ENCODE measurements at places on chromosomes 2 and 18.

DNA sequence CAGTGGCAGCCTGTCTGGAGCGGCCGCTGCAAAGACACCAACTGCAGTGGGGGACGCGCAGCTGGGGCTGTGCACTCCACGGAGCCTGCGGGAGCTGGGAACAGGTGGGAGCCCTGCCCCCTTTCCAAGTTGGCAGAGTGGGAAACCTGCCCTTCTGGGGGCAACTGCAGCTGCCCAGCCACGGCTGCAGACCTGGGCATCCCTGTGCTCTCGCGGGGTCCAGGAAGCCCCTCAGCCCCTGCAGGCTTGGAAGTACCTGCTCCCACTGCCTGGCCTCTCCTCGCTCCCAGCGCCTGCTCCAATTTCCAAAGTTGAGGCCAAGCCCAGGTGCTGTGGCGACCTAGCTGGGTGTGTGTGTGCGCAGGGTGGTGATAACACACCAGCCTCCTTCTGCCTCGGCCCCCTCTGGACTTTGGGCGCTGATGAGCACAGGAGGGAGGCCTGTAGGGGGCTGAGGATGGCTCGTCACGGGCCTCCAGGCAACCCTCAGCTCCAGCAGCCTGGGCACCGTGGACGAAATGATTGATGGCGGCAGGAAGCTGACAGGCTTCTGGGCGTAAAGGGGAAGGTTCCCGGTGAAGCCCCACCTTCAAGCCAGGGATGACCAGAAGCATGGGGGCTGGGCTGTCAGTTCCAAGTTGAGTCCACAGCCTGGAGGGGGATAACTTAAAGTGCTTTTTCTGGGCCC lies 76.9 kb downstream of the PTPN4 start:
- no peak for DNase-seq

DNA sequence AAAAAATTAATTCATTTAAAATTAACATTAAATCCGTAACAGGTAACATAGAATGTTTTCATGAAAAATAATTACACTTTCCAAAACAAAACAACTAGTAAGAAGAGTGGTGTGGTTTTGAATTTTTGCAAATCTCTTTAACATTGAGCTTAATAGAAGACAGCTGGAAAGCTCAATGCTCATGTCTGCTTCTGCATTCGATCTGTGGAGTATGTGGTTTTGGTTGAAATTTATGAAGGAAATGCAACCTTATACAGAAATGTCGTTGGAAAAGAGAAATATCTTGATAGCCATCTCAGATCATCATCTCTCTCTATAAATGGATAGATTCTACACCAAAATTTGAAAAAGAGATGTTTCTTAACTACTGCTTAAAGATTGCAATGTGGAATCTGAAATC lies 17.3 kb upstream of the FHL2 start:
- no peak for DNase-seq

DNA sequence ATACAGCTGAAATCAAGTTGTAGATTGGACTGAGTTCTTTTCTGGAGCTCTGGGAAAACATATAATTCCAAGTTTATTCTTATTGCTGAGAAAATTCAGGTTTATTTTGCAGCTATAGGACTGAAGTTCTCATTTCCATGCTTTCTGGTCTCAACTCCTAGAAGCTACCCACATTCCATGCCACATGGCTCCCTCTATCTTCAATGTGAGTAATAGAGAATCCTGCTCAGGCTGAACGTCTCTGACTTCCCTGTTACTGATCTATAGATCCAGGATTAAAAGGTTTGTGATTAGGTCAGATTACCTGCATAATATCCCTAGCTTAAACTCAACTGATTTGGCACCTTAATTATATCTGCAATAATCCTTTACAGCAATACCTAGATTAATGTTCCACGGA lies 453.8 kb upstream of the MC4R start:
- no peak for DNase-seq

DNA sequence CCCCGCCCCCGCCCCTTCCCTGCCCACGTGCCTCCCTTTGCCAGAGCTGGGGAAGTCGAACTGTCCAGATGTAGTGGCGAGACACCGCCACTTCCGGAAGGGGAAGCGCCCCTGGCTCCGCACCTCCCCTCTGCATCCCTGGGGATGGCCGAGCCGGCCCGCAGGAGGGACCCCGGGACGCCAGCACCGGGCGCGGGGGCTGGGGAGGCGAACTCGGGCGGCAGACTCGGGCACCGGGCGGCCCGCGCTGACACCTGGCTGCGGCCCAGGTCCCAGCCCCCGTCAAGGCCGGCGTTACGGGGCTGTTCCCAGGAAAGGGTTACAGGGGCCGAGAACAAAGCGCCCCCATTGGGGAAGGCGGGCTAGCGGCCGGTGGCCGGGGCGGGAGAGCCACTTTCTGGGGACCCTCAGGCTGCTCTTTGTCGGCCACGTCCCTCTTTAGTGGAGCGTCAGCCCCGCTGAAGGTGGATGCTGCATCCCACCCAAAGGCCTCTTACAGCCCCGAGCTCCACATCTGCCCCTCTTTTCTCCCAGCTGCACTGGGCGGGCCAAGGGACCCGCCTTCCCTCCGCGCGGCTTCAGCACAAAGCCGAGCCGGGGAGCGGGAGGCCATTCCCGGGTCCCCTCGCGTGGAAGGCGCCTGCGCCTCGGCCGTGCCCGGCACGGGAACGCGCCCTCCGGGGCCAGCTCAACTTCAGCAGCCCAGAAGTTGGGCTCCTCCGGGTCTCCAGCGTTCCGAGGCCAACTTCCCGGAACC lies 1.3 kb downstream of the SDC1 start:
- no peak for DNase-seq

DNA sequence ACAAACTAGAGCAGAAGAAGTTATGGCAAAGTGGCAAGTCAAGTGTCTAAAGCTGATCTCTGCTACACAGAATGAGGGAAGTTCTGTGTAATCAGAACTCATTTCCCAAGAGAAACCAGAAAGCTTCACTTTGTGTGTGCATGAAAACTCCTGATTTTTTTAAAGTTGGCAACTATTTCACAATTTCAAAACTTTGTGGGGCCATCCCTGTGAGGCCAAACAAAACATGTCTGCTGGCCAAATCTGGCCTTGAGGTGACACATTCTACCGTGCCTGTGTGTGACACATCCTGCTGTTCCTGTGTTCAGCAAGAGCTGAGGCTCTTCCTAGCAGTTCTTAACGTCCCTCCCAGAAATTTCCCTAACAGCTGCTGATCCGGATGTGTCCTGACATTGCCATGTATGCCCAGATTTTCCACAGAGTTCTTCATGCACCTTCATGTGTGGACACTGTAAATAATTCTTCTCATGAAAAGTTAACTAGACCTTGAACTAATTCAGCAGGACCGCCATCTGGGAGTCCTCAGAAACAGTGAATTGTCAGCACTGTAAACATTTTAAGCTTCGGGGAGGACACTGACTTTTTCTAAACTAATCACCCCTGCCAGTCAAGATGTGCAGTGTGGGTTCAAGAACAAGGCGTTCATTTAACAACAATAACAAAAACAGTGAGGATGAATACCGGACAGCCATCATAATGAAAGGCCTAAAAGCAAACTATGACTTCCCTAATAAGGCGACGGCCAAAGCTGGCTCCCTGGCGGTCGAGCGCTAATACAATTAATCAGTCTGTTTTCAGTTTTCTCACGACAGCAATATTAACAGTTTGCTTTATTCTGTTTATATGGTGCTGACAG lies 99.0 kb downstream of the PLEKHM3 start:
- peak; percentile 46 for DNase-seq

DNA sequence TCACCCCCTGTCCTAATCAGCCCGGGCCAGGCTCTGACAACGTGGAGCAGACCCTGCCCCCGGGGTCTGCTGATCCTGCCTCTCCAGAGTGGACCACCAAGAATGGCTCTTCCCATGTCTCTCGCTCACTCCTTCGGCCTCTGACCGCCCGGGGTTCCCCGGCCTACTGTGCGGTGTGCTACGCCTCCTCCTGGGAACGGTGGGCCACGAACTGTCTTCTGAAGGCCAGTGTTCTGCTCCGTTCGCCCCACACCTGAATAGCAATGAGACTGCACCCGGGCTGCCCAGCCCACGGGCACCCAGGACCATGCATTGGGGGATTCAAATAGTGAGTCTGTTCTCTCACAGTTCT lies 189.7 kb downstream of the TWIST2 start:
- no peak for DNase-seq

GRCh38 chr18:12699747-12700146 lies 2.8 kb downstream of the CEP76 start:
- no peak for DNase-seq

DNA sequence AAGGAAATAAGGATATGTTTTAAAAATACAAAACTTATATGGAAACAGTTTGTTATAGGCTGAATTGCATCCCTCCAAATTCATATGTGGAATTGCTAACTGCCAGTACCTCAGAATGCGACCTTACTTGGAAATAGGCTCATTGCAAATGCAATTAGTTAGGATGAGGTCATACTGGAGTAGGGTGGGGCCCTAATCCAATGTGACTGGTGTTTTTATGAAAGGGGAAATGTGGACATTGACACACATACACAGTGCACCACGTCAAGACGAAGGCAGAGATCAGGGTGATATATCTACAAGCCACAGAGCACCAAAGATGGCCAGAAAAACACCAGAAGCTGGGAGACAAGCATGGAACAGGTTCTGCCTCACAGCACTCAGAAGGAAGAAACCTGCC lies 494.2 kb downstream of the TSN start:
- no peak for DNase-seq

DNA sequence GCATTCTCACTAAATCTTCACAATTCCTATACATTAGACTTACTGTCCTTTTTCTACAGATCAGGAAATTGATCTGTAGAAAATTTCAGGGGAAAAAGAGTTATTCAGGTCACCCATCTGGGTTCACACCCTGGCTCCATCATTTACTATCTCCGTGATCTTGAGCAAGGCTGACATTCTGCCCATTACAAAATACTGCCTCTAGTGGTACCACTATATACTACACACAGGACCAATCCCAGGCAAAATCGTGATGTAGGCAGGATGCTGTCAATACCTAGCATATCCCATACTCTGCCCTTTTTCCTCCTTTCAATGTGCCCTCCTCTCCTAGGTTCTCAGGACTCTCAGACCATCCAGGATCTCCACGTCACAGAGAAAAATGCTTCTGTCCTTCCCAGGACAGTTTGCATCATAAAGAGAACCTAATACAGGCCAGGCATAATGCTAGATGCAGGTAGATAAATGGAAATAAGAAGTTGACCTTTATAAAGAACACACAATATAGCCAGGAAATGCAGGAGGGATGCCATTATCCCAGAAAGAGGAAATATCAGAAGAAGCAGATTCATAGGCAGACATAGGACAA lies 101.9 kb downstream of the CDH20 start:
- DNase-seq: no peak

- DNase-seq: no peak
Observed at GRCh38 chr2:103880081-103880834, 973.7 kb upstream of the POU3F3 start.

DNA sequence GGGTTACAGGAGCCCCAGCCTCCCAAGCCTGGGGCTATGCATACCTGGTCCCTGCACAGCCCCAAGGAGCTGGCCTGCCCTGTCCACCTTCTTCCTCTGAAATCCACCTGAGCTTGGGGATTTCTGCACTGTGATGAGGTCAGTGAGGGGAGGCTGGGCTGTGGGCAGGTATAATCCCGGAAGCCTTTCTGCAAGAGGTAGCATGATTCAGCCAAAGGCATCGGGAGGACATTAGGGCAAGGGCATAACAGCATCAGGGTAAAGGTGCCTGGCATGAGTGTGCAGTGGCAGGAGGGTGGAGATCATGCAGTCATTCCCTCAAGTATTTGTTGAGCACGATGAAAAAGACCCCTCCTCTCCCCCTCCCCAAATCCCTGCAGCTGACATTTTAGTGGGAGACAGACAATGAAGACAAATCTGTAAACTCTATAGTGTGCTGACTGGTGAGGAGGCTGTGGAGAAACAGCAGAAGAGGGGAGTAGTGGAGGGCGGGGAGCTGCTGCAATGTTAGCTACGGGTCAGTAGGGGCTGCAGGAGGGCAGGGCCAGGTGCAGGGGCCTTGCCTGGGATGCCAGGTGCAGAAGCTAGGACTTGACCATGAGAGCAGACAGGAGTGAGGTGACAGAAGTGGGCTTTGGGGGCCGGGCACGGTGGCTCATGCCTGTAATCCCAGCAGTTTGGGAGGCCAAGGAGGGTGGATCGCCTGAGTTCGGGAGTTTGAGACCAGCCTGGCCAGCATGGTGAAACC lies 18.7 kb downstream of the ZFP36L2 start:
- DNase-seq: no peak

DNA sequence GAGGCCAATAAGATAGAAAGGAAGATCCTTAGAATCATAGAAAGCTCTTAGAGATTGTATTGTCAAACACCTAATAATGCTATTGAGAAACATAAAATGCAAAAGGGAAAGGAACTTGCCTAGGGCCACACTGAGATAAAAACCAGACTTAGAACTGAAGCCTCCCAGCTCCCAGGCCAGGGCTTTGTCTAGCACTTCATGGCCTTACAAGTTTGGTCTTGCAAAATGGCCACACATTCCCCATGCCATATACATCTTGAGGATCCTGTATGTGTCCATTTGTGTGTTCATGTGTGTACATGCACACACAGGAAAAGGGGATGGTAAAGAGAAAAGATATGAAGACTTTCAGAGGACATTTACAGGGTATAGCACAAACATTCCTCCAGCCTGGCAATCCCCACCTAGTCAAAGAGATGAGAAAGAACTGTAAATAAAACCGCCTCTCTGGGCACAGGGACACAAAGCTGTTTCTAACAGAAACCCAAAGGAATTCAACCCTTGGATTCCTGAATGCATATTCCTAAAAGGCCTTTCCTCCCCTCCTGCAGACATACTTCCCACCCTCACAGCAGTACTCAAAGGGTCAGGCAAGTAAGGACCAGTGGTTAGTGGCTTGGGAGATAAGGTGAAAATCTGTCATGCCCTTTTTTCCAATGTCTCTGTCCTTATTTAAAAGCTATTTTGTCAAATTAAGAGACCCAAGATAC lies 99.7 kb upstream of the KLHL29 start:
- no peak for DNase-seq

- no peak for DNase-seq
Observed at GRCh38 chr2:168116448-168116847, 130.9 kb downstream of the STK39 start.

DNA sequence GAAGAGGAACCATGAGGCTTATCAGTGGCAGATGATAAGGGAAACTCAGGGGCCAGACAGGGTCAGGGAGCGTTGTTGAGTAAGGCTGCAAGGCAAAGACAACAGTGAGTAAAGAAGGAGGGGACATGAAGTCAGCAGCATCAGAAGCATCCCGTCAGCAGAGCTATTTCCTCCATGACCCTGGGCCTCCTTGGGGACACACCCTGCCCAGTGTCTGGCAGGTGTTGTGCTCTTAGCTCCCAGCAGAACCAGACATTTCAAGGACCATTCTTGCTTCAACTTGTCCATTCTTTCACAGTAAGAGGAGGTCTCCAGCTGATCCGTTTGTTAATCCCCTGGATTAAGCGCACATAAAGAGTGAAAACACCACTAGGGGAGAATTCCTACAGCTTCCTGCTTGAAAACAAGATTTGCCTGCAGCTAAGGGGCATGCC lies 88.7 kb upstream of the MEIS1 start:
- DNase-seq: no peak

GRCh38 chr2:188519136-188519535 lies 227.5 kb downstream of the GULP1 start:
- no peak for DNase-seq

GRCh38 chr18:70322928-70323327 lies 34.1 kb downstream of the SOCS6 start:
- no peak for DNase-seq

- DNase-seq: no peak
Observed at GRCh38 chr2:222864296-222864695, 3.5 kb downstream of the ACSL3 start.

- no peak for DNase-seq
Observed at GRCh38 chr2:96730212-96730611, 9.7 kb downstream of the LMAN2L start.

GRCh38 chr2:58517881-58518280 lies 276.8 kb upstream of the FANCL start:
- no peak for DNase-seq

Data from tibial nerve (tissue), 4 donors.